ENCODE measurements at places on chromosomes 3 and 15. TPM values are rescaled to one million over a fixed set of nuclear protein-coding genes. Genes with fewer than 3 reads are reported as not detected.

The CXCR6 gene
- total RNA-seq, result not detected

The VWA5B2 gene
- 0.29 TPM for total RNA-seq

The WDR73 gene
- 33.4 TPM for total RNA-seq

The STAB1 gene
- total RNA-seq, result 0.07 TPM

The INSYN1 gene
- total RNA-seq, result 3.2 TPM

The TMEM158 gene
- total RNA-seq, result 10.1 TPM

The CSPG5 gene
- 0.89 TPM for total RNA-seq

The CCNB2 gene
- 91.9 TPM for total RNA-seq

The GRIP2 gene
- total RNA-seq, result 1.3 TPM

The GOLGA6D gene
- not detected for total RNA-seq

The SCAANT1 gene
- not detected for total RNA-seq

The CACNA1D gene
- total RNA-seq, result 0.55 TPM

The HRG gene
- total RNA-seq, result not detected

The COL8A1 gene
- total RNA-seq, result not detected

The AADACL2 gene
- not detected for total RNA-seq

The GRK7 gene
- total RNA-seq, result 0.02 TPM

The TRAIP gene
- total RNA-seq, result 11.7 TPM

The CNTN3 gene
- total RNA-seq, result not detected

The HEG1 gene
- total RNA-seq, result 16.3 TPM

The CIDEC gene
- 76.8 TPM for total RNA-seq

The COMMD4 gene
- 182 TPM for total RNA-seq

The SPTSSB gene
- total RNA-seq, result not detected

The CFAP100 gene
- total RNA-seq, result not detected

The CHRM5 gene
- total RNA-seq, result 0.06 TPM

The CNTN4 gene
- not detected for total RNA-seq

The MKRN3 gene
- 2.0 TPM for total RNA-seq

The NSMCE3 gene
- total RNA-seq, result 15.0 TPM

The POLQ gene
- total RNA-seq, result 5.8 TPM

The LYZL4 gene
- not detected for total RNA-seq

The THPO gene
- total RNA-seq, result 0.16 TPM

The GPR156 gene
- 0.39 TPM for total RNA-seq

The GOLGA6L7 gene
- not detected for total RNA-seq

The CFAP161 gene
- total RNA-seq, result not detected

The NCEH1 gene
- 37.4 TPM for total RNA-seq

The ZNF35 gene
- 5.2 TPM for total RNA-seq

The CHRD gene
- 0.11 TPM for total RNA-seq

The CLDN18 gene
- not detected for total RNA-seq

The COL6A6 gene
- not detected for total RNA-seq

The KNG1 gene
- total RNA-seq, result not detected

The DLG1 gene
- 18.5 TPM for total RNA-seq

The XCR1 gene
- total RNA-seq, result not detected

The DAPK2 gene
- total RNA-seq, result 3.7 TPM

The NGLY1 gene
- total RNA-seq, result 18.2 TPM

The MDFIC2 gene
- not detected for total RNA-seq

The ZNF80 gene
- not detected for total RNA-seq

The WDR93 gene
- total RNA-seq, result 0.21 TPM

The ERC2 gene
- 0.14 TPM for total RNA-seq
